T47D (cell line): ENCODE measurements at places on chromosomes 5 and 9.

DNA sequence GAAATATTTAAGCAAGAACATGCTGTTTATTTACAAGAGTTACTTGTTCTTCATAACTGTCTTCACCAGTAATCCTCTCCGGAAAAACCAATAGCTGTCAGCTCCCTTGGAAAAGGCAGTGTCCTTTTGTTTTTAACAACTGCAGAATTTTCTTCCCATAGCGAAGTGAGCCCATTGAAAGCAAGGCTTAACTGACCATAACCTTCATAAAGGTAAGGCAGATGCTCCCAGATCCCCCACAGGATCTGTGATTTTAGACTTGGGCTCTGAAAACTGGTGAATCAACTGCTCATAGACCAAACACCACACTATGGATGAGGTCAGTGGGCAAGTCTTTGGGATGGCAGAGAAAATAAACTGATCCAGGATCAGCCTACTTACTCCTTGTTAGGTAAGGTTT is 155.0 kb downstream of the GLIS3 start:
- no peak for DNase-seq

GRCh38 chr5:1155191-1156032 is 43.5 kb upstream of the SLC12A7 start:
- no peak for DNase-seq

- no peak for DNase-seq
These were observed 139.0 kb downstream of the IRX1 start for GRCh38 chr5:3734632-3735031.

DNA sequence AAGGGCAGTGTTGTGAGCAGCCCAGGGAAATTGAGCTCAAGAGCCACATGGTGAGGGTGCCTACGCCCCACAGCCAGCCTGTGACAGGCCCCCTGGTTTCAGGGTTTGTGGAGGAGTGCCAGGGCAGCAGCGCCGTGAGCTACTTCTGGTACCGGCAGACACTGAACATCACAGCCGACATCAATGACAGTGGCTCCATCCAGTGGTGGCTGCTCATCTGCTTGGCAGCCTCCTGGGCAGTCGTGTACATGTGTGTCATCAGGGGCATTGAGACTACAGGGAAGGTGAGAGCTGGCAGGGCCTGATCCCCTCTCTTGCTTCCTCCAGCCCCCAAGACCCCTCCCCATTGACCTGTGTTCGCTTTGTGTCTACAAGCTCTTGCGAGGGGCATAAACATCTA is 10.2 kb downstream of the SLC6A18 start:
- DNase-seq, result no peak

DNA sequence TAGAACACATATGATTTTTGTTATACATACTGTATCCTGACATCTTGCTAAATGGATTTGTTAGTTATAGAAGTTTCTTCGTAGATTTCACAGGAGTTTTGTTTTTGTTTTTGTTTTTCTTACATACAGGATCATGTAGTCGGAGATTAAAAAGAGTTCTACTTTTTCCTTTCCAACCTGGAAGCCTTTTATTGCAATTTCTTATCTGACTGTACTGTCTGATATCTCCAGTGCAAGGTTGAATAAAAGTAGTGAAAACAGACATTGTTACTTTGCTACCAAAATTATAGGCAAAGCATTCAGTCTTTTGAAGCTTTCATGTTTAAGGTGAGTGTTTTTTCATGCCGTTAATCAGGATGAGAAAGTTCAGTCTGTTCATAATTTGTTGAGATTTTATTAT is 117.4 kb upstream of the PRSS3 start:
- no peak for DNase-seq

DNA sequence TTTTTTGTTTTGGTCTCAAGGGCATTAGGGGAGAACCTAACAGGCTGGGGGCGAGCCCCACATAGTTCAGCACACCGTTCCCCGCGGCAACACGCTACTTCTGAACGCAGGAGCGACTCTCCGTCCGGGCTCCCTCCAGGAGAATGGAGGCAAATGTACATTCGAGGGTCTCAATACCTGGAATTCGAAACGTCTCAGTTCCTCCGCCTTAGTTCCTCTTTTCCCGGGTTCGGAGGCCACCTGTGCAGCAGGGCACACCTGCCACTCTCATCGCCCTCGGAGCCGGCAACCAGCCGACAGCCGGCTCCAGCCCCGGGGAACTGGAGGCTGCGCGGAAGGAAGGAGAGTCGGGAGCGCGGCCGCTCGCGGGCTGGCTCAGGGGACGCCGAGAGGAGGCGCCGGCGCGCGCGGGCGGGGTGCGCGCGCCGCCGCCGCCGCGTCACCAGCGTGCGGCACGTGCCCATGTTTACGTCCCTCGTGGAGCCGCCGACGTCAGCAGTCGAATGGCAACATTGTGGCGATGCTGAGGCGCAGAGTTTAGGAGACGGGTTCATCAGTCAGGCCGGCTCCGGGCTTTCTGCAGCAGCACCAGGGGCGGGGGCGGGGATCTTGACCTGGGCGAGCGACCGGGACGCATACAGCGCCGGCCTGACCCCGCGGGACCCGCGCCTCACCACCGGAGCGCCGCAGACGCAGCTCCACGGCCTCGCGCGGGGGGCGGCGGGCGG is at the start of gene JMY:
Gene JMY, plus strand, starts transcription at position 498 of the 728 bp plus-strand sequence. CDS start 520 bp downstream, outside the sequence.
- peak; percentile 90 for DNase-seq

GRCh38 chr5:141843156-141843927 is 34.9 kb downstream of the PCDH1 start:
- DNase-seq, result peak; percentile 49

DNA sequence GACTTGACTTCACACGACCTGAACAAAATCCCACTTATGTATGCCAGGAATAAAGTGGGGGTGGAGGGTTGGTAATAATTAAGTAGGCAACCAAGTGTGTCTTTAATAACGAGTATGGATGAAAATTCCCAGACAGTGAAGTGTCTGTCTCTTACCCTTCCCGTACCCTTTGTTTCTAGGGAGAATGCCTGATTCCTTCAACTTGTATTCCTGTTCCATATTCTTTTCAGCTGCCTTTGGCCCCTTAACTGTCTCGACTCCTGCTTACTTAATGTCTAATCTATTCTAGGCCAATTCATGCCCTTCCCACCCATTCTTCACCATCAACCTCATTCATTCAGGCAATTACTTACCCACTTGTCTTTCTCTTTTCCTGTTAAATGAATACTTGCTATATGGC is 380.5 kb downstream of the RAB3C start:
- no peak for DNase-seq

DNA sequence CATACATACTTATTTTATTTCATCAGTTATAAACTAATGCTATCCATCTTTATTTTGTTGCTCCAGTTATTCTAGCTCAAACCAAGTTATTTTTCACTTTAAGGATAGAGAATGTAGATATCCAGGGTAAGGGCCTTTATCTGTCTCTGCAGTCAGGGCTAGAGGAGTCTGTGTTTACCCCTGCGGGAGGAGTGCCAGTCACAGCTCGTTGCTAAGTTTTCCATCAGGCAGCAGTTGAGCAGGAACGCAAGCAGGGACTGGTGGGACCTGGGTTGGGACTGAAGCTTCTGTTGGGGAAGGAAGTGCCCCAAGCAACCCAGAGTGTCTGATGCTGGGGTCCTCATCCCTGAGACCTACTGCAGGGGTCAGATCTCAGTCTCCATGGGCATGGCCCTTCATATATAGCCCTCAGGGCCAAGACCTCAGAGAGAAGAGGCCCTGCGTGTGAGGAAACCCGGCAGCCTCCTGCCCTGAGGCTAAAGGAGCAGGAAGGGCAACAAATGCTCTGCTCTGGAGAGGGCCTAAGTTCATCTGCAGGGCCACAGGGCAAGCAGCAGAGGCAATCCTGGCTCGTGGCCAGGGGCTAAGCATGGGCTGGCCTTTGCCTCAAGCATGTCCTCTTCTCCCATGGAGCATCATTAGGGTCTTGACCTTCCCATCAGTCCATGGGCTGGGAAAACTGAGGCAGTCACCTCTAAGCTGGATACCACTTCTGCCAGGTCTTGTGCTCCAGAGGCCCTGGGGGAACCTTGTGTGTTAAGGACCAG is 6.6 kb downstream of the SLC22A4 start:
- DNase-seq, result no peak

DNA sequence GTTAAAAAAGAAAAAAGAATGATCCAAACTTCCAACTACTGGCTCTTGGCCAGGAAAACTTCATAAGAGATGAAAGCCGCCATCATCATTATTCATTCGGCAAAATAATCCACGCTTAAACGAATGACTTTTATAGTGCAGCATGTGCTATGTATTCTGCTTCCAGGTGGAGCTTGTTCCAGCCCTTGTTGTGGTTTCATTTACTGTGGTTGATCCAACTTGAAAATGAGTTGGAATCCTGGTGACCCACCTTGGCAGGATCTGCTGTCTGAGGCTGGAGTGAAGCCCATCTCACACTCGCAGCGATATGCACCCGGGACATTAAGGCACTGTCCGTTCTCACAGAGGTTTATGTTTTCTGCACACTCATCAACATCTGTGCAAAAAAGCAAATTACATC is 209.6 kb downstream of the FBN2 start:
- DNase-seq, result no peak

- no peak for DNase-seq
These were observed at the start of gene SPARC for GRCh38 chr5:151686674-151687407. Gene SPARC, minus strand, starts transcription at chr5:151686915. Its CDS starts 10,727 bp downstream, at chr5:151676188.

- DNase-seq, result no peak
These were observed 44.2 kb downstream of the NIPSNAP3B start for GRCh38 chr9:104808035-104808614.

DNA sequence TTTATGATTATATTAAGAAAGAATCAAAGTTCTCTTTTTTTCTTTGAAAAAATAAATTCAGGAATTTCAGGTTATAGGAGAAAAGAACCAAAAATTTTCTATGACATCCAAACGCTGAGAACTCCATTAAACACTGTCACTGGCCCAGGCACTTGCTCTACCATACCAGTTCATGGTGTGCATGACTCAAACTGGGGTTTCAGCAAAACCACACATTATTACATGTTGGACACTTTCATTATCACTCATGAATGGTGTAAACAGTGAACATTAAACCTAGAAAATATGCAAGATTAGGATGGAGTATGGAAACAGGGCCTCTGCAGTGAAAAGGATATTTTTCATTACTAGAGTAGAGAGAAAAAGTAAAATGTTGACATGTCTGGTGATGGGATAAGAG is 369.9 kb upstream of the FAM174A start:
- DNase-seq, result no peak

DNA sequence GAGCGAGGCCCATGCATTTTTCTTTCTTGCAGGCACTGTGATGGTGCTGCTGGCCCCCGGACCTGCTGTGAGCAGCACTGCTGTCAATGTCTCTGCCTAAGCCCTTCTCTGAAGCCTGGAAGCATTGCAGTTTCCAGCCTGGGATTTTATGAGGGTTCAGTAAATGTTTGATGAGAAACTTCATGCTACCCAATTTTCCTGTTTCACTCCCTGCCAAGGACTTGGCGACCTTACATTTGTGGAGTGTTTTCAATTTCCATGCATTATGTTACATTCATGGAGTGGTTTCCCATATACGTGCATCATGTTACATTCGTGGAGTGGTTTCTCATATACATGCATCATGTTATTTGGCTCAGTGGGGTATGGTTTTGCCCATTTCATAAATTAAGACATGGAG is 90.7 kb upstream of the PTCH1 start:
- no peak for DNase-seq

DNA sequence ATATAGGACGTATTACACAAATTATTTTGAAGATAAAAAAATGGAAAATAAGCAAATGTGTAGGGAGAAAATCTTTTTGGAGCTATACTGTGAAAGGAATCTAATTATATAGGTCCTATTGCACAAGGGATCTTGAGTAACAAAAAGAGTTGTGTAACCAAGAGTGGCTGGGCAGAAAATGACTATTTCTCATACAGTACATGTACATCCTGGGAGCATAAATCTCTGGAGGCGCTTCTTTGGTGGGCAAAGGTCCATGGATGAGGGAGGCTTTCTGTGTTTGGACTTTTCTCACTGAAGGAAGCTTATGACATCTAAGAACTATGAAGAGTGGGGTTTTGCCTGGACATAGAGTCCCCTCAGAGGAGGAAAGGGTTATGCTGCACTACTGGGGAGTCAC is 29.8 kb downstream of the ANKS6 start:
- no peak for DNase-seq

- no peak for DNase-seq
These were observed 32.9 kb downstream of the ROPN1L start for GRCh38 chr5:10474521-10475075.

GRCh38 chr9:131748411-131748955 is 8.6 kb upstream of the RAPGEF1 start:
- DNase-seq, result no peak

DNA sequence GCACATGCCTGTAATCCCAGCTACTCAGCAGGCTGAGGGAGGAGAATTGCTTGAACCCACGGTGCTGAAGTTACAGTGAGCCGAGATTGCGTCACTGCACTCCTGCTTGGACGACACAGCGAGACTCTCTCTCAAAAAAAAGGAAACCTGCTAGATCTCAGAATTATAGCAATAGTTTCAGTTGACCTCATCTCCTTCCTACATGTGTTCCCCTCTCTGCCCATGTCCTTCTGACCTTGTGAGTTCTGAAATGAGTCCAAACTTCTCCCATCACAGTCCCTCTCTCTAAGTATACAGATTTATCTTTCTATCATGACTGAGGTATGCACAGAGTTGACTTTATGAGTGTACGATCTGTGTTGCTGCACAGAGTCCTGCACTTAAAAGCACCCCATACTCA is 44.6 kb upstream of the SHOC1 start:
- DNase-seq, result peak; percentile 13

DNA sequence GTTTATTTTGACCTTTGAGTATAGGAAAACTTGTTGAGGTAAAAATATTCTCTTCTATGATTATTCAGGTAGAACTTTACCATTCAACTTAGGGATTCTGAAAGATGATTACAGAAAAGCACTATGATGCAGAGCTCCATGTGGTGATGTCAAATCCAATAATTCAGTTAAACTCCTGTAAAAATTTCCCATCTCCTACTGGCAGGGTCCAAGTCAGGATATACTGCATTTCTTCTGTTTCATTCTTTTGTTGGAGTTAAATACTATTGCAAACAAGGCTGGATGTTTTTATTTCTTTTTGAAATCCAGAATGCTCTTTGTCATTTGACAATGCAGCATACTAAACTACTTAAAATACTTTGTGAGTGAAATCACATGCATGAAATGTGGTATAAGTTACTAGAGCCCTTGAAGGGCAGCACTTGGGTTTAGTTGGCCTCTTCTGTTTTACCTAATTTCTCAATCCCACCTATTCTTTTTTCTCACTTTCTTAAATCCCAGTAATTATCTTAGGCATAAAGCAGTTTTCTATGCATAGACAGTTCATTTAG is 204.5 kb downstream of the FBXL7 start:
- DNase-seq, result no peak

DNA sequence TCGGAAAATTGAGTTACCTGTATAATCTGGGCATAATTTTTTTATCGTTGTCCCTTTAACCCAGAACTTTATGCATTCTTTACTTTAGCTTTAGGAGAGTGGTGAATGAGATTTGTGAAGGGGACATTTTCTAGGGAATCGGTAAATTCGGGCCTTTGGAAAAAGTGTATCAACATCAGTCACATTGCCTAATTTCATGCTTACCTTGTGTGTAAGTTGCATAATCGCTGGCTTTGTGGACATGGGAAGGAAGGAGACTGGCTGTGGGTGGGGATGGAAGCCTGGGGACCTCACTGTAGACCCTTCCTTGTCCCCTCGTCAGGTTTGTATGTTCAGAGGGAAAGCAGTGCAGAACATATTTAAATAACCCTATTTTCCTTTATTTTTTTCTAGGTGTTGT is 3.3 kb downstream of the PSAT1 start:
- no peak for DNase-seq
